NCI-H1105 (cell line): ENCODE measurements at places on chromosomes 16 and 17.
A peak's percentile ranks its signal among the peaks of the same experiment; 100 is the strongest.

- DNase-seq = peak; percentile 89
Measured at GRCh38 chr16:79286646-79287423, 313.7 kb downstream of the MAF start.

GRCh38 chr17:15648386-15648785 lies 28.9 kb upstream of the FBXW10B start:
- no peak for DNase-seq

GRCh38 chr17:1347589-1348323 lies 52.3 kb downstream of the YWHAE start:
- no peak for DNase-seq

- no peak for DNase-seq
Measured at GRCh38 chr17:47774331-47774730, 41.3 kb downstream of the TBX21 start.

DNA sequence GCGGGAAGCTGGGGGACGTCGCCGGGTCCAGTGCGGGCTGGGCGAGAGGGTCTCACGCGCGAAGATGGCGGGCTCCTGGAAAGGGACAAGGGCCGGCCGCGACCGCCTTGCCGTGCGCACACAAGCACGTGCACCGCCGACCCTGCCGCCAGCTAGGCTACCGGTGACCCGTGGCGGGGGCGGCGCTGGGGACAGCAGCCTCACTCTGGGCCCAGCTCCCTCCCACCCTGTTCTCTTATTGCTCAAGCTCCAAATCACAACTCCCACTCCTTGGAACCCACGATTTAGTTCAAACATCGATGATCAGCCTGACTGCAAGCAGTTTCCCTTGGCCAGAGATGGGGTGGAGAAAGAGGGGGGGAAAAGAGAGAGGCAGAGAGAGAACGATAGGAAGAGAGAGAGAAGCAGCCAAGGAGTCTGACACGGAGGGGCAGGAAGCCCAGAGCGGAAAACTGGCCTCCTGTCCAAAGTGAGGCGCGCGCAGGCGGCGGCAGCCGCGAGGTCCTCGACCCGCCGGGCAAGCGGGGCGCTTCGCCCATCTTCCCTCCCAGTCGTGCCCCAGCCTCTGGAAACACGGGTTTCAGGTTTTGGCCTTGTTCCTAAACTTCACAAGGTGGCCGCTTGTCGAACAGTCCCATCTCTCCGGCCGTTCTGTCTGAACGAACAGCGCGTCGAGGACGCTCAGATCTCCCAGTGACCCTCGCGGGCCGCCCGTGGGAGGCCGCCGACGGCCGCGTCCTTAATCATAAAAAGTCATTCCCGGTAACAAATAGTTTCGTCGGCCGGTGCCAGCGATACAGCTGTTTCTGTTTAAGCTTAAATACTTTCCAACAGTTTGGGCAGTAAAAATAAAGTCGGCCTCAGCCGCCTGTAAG lies 1.7 kb upstream of the CBX8 start:
- no peak for DNase-seq

DNA sequence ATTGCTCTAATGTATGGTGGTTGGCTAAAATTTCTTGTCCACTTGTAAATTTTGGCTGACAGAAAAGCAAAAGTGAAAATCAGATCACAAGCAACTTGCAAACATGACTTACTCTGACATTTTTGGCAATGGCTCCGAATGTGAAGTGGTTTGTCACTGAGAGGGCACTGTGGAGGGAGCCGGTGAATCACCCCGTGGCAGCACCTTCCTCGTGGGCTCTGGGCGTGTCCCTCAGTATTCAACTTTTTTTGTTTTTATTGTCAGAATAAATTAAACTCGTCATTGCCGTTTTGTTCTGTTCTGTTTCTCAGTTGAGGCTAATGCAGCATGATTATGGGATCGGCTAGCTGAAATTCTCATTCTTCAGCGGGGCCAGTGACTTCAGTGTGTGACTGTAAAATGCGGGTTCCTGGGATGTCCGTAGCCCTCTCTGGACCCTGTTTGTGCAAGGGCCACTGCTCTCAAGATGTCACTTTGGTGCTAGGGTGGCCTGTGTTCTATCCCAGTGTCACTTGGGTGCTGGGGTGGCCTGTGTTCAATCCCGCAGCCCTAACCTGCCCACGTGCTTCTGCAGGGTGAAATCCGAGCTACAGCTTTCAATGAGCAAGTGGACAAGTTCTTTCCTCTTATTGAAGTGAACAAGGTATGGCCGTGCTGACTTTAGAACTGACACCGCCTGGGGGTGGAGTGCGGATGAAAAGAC lies 48.8 kb downstream of the RPA1 start:
- no peak for DNase-seq

- no peak for DNase-seq
Measured at GRCh38 chr16:78363843-78364555, 264.5 kb downstream of the WWOX start.

DNA sequence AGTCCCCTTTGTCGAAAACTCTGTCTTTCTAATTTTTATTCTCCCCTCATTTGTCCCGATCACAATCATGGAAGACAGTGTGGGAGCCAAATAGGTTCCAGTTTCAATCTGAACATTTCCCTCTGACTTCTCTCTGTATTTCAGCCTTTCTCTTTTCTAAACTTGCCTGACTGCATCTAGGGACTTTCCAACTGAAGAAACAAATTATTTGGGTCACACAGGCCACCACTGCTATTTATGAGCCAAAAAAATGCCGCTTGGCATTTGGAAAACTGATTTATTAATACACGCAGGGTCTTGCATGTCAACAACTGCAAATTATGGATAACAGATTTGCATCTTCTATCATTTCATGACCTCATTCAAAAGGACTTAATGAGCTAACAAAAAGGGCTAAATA lies 55.2 kb upstream of the ELAC2 start:
- no peak for DNase-seq

DNA sequence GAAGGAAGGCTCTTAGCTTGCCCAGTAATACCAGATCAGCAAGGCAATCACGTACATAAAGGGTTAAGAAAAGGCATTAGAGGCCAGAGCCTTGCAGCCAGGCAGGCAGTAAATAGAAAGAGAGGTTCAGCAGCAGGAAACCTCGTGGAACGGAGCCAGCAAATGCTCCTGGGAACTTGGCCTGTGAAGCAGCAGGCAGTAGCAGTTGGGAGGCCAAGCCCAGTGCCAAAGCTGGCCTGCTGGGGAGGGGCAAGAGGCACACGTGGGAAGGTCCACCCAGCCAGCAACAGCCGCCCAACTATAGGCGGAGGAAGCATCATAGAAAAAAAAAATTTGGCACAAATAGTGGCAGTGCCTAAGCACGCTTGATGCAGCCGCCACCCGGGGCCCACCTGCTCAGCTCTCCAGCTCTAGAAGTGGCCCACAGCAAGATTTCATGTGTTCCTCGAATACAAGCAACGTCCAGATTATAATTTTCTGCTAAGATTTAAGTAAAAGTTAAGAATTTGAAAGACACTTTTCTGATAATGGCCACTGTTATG lies 2339.5 kb downstream of the TP53TG3F start:
- DNase-seq = peak; percentile 86

GRCh38 chr17:4950075-4950745 lies 709 bp upstream of the ENO3 start:
- DNase-seq = peak; percentile 30

DNA sequence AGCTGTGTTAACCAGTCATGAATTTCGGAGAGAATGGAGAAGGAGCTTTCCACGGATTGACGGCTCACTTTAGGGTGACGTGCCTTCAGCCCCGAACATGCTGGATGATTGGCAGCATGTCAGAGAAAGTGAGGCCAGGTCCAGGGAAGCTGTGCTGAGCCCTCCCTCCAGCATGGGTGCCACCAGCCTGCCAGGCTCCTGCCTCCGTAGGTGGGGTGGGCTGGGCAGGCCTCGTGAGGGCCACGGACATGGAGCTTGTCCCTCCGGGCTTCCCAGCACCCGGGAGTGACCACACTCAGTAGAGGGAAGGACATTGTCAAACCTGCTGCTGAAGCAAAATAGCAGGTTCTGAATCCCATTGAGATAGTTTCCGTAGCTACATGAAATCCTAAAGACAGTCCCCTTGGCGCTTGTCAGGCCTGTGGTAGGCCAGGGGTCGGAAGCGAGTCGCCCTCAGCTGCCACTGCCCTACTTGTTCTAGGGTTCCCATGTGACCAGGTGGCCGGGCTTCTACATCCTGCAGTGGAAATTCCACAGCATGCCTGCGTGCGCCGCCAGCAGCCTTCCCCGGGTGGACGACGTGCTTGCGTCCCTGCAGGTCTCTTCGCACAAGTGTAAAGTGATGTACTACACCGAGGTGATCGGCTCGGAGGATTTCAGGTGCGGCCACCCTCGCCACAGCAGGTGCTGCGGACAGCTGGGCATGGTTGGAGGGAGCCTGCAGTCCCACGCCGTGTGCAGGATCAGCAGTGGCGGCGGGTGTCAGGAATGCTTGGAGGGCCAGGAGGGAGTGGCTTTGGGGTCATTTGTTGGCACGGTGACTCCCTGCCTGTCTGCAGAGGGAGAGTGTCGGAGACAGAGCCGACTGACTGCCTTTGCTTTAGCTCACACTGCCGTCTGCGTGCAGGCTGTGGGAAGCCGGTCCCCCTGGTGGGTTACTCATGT lies 72.3 kb downstream of the SEC14L1 start:
- DNase-seq = no peak

DNA sequence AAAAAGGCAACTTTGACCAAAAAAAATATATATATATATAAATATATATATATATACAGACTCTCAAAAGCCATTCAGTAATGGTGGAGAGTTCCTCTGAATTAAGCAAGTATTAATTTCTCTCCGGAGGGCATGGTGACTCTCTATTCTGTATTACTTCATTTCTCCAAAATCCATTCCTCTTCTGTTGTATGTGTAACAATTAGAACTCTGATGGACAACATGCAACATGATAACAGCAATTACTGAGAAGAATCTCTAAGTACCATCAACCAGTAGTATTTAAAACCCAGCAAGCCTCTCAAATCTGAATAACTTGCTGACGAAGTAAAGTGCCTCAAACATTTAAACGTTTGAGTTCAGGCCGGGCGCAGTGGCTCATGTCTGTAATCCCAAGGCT lies 2.3 kb downstream of the GRB2 start:
- DNase-seq = no peak

- DNase-seq = no peak
Measured at GRCh38 chr16:9837481-9837880, 344.7 kb downstream of the GRIN2A start.

DNA sequence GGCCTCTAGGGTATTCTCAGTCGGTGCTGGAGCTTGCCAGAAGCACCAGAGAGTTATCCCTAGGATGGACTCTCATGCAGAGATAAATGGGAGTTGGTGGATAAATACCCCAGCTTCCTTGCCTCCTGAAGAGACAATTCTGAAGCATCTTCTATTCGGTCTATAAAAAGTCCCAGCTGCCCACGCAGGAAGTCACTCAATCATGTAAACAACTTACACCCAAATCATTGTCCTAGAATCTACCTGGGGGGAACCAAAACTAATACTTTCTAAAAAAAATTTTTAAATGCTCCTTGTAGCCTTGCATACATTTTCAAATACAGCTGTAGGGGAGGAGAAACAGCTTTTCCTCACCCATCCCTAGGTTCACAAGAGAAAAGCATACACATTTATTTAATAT lies 66.6 kb upstream of the ELAC2 start:
- DNase-seq = no peak

- DNase-seq = no peak
Measured at GRCh38 chr17:489758-490329, 137.2 kb upstream of the RPH3AL start.

DNA sequence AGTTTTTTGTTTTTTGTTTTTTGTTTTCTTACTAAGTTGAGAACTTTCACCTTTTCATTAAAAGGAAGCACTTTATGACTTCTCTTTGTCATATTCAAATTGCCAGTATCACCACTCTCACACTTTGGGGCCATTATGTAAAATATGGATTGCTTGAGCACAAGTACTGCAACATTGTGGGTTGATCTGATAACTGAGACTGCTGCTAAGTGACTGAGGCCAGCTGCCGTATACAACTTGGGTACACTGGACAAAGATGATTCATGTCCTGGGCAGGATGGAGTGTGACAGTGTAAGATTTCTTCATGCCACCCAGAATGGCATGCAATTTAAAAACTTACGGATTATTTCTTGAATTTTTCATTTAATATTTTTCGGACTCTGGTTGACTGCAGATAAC lies 7.8 kb downstream of the TTC19 start:
- no peak for DNase-seq

- DNase-seq = no peak
Measured at GRCh38 chr17:79622122-79622601, 11.3 kb upstream of the RBFOX3 start.

DNA sequence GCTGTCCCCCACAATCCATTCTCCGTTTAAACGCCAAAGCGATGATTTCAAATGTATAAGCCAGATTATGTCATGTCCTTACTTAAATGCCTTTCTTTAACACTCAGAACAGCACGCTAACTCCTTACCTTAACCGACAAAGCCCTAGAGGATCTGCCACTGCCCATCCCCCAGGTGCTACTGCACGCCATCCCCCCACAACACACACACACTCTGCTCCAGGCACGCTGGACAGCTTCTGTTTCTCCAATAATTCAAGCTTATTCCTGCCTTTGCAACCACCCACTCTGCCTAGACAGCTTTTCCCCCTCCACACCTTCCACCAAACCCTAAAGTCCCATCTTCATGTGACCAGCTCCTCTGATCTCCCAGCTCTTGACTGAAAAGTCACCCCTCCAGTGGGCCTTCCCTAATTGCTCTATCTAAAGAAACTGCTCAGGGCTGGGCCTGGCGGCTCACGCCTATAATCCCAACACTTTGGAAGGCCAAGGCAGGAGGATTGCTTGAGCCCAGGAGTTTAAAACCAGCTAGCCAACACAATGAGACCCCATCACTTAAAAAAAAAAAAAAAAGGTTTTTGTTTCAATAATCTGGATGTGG lies 38.9 kb upstream of the RPL38 start:
- no peak for DNase-seq

DNA sequence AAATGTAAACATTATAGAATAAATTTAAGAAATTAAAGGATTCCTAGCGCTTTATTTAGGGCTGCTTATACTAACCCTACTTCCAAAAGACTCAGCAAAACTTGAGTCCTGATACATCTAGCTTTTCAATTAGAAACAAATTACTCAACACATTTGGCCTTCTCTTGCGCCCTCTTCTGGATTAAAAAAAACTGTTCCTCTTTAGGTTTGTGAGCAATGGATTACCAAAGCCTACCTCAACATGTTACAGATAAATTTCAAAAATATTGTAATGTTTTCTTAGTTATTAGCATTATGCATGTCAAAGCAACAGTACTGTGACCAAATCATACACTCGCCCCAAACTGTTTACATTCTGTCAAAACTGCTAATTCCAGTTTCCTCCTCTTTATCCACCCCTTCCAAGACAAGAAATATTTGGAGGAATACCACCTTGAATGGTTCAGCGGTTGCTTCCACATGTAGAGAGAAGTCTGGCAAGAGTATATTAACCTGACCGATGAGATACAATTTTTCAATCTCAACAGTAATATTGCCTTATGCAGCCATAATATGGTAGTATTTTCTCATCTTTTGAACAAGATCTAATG lies 2.7 kb downstream of the NUFIP2 start:
- peak; percentile 56 for DNase-seq

DNA sequence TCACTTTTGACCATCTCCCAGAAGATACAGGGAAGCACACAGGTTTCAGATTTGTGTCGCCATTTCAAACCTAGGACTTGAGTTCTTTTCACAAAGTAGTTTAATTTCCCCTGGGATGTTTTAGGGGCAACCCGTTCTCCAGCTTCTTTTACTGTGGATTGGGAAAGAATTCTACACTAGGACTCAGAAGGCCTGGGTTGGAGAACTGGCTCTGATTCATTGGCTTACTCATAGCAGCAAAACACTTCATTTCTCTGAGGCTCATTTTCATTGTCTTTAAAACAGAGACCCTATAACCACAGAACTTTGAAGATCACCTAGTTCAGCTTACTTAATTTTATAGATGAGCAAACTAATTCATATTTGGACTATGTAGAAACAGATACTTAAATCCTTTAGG lies 175.9 kb upstream of the SALL1 start:
- DNase-seq = no peak
